ENCODE measurements at places on chromosomes 4 and X.

DNA sequence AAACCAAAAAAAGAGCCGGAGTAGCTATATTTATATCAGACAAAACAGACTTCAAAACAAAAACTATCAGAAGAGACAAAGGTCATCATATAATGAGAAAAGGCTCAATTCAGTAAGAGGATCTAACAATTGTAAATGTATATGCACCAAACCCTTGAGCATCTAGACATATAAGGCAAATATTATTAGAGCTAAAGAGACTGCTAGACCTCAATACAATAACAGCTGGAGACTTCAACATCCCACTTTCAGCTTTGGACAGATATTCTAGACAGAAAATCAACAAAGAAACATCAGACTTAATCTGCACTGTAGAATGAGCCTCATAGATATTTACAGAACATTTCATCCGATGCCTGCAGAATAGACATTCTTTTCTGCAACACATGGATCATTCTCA lies 4.8 kb upstream of the PROM1 start:
- no peak for DNase-seq

DNA sequence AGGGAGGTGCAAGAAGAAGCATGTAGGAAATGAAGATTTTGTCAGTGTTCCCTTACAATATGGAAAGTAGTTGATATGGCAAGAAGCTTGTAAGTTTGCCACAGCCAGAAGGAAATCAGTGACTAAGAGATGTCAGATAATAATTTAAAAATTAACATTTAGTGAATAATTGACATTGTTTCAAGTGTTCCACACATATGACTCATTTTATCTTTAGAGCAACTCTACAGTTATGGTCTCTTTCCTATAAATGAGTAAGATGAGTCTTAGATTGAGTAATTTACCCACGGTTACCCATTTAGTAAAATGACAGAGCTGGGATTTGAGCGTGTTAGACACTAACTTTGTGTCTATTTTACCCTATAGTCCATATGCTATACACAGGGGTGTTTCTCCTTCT lies 300.3 kb upstream of the IRS4 start:
- no peak for DNase-seq

DNA sequence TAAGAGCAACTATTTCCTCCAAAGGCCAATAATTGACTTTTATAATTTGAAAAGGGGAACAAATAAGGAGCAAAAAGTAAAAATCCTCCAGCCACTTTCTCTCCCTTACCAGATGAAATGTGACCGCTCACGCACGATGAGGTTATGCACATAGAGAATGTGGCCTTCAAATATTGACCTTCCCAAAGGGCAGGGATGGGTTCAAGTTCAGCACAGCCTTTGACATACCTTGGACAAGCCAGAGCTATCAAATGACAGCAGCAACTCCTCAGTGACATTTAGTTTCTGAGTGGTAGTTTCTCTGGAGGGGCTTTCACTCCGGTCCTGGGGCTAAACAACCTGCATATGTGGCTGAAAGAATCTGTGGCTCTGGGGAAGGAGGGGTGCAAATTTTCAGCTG lies 50.7 kb downstream of the AMOT start:
- no peak for DNase-seq

DNA sequence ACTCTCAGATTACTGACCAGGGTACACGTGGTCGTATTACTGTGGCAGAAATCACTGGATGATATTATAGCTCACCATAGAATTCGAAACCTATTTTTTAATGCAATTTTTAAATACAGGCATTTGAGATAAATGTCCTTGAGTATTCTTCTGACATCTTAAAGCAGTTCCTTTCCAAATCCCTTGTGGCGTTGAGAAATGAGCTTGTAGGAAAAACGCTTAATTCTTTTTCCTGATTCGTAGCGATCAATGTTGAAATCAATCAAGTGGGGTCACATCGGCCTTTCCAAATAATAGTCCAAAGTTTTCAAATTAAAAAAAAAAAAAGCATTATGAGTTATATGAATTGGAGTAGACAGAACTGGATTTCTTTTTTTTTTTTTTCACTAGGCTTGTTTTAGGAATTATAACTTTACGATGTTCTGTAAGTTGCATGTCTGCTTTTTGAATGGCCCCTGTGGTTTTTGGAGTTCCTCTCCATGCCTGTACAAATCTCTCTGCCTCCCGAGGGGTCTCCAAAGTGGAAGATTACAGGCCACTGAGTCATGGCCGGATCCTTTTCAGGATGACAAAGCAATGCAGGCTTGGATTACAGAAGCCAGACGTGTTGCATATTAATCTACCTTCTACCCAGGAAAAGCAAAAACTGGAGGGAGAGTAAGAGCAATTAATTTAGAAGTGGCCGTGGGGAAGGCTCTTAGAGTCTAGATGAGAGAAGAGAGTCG lies 226.1 kb downstream of the SHOX start:
- DNase-seq, result no peak

DNA sequence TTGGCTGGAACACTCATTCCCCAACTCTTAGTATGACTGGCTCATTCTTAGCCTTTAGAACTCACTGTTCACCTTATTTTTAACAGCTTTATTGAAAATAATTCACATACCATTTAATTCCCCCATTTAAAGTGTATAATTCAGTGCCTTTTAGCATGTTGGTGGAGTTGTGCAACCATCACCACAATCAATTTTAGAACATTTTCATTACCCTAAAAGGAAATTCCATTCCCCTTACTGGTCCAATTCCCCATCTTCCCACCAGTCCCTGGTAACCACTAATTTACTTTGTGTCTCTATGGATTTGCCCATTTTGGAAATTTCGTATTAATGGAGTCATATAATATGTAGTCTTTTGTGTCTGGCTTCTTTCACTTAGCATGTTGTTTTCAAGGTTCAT lies 19.7 kb downstream of the NHSL2 start:
- no peak for DNase-seq

GRCh38 chr4:5921101-5921980 lies 28.5 kb upstream of the CRMP1 start:
- no peak for DNase-seq

GRCh38 chr4:25928379-25929297 lies 14.6 kb downstream of the SMIM20 start:
- DNase-seq, result no peak

GRCh38 chr4:137367620-137368019 lies 164.7 kb downstream of the PCDH18 start:
- DNase-seq, result no peak

DNA sequence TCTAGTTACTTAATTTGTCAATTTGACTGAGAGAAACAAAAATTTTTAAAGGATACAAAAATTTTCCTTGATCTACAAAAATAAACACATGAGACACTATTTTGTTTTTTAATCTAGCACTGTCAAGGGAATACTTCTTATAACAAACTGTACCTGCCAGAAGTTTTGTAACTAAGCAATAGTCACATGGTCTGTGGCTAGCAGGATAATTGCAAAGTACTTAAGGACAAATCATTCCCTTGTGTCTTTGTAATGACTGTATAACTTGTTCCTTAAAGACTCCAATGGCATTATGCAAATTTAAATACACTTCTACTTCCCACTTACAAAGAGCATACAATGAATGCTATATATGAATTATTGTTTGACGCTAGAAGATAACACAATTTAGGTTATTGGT lies 25.1 kb upstream of the ANK2 start:
- no peak for DNase-seq

GRCh38 chr4:76947369-76947768 lies 2.2 kb upstream of the SEPTIN11 start:
- DNase-seq, result no peak

DNA sequence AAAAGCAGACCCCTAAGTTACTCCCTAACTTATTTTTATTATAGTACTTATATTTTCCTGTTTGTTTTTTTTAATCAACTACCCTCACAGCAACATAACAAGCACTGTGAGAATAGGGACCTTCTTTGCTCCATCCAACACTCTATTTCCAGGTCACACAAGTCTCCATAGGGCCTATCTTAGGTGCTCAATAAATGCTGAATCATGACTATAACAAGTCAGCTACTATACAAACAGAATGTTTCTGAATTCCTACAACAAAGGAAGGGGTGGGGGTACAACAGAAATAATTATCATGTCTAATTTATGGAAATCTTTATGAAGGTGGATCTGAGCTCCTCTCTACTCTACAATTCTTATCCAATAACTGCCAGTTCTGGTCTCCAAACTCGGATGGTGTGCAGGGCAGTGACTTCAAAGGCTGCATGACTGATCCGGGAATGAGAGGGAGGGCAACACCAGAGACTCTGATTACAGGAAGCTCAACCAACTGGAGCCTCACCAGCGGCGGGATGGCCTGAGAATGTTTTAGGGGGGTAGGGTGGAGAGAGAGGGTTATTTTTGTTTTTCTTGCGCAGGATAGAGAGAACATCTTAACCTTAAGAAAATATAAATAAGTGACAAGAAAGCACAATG lies 71.1 kb downstream of the HADH start:
- no peak for DNase-seq

DNA sequence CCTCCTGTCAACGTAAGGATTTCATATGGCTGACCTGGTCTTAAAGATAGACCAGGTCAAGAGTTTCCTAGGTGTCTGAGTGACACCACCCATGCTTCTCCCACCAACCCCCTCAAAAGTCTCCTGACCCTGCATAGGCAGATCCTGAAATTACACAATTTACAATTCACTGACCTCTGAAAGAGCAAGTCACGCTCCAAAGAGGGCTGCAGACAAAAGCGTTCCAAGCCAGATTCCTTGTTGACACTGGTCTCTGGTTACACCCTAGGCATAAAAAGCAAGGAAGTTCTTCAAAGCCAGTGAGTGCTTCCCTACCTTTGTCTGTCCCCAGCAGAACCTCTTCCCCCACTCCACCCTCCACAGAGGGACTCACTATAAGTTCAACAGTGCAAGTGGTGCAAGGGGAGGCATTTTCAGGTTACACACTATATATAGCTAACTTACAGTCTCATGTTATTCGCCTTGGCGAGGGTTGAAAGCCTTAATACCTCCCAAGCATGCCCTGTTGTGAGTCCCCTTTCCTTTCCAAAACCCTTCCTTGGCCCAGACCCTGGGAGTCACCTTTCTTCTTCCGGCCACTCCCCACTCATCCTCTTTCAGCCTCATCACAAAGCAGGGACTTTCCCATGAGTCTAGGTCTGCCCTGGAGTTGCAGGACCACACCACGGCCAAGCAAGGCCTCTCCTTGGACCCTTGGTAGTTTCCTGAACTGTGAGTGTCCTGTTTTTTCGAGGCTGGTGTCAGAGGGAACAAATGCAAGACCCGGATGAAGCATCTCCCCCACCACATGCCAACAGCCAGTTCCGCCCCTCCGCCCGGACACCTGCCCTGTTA lies 58.0 kb upstream of the KLF3 start:
- DNase-seq, result no peak

DNA sequence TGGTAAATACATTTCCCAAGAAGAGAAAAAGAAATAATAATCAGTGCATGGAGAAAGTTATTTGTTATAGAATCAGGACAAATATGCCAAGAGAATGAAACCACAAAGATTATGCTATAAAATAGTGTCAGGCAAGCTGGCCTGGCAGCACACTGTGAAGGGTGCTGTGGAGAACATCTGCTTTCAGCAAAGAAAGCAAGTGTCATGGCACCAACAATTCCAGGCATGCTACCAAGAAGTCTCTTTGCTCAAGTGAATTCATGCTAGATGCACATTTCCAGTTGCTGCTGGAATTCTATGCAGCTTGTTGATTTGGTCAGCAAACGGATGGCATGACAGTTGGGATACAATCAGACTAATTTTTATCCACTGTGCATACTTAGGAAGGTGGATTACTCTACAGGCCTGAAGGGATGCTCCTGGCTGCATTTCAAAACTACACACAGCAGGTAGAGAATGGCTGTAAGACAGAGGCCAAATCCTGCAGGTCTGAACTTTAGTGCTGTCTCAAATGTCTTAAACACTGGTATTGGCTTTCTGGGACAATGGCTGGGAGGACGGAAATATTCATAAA lies 154.6 kb upstream of the FAT1 start:
- DNase-seq, result no peak

DNA sequence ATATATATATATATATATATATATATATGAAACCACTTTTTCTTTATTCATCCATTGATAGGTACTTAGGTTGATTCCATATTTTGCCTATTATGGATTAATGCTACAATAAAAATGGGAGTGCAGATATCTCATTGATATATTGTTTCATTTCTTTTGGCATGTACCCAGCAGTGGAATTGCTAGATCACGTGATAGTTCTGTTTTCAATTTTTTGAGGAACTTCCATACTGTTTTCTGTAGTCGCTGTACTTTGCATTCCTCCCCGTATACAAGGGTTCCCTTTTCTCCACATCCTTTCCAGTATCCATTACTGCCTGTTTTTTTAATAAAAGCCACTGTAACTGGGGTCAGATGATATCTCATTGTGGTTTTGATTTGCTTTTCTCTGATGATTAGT lies 124.6 kb downstream of the GABRB1 start:
- DNase-seq, result no peak

- DNase-seq, result no peak
These were observed 120.3 kb downstream of the BANK1 start for GRCh38 chr4:101910786-101911373.

DNA sequence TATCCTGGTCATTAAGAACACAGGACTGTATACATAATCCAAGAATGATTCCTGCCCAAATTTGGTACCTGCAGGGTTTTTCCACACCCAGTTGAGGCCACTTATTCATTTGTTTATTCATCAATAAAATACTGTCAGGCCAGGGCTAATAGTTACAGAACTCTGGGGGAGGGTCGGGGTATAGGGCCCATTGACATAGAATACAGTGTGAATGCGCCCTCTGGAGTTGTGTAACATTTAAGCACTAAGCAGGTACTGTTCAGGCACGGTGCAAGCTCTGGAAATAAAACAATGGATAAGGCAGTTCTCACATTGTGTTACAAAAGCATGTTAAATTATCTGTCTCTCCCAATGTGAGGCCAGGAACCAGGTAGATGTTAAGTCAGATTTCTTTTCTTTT lies 30.8 kb upstream of the LRBA start:
- DNase-seq, result no peak

DNA sequence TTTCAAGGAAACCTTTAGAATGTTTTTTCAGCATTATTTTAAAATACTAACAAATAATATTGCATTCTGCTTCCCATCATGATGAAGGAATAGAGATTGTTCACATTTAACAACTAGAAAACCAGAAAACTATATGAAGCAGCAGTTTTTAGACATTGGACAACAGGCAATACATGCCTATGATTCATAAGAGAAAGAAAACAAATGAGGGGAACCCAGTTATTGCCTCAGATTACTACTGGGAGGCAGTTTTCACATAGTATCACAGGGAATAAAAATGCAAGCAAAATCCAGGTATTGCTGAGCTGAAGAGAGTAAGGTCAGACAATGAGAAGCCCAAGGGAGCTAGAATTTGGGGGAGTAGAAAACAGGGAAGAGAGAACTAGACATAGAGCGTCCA lies 373.6 kb downstream of the MAPK10 start:
- no peak for DNase-seq

- DNase-seq, result no peak
These were observed 555 bp upstream of the PGM2 start for GRCh38 chr4:37825968-37826294.

- no peak for DNase-seq
These were observed 215.2 kb downstream of the PPARGC1A start for GRCh38 chr4:23674694-23675093.

- no peak for DNase-seq
These were observed 66.8 kb downstream of the RAPGEF2 start for GRCh38 chr4:159169404-159170302.

- no peak for DNase-seq
These were observed 114.5 kb upstream of the PCDH7 start for GRCh38 chr4:30605616-30606190.

Data from effector CD4-positive, alpha-beta T cell (primary cell).